LoVo (cell line): ENCODE measurements at places on chromosomes 7 and 10.

- no peak for DNase-seq
These were observed 427.1 kb downstream of the TNS3 start for GRCh38 chr7:47154791-47155190.

GRCh38 chr10:32057036-32057372 is 779 bp upstream of the KIF5B start:
- DNase-seq: no peak

DNA sequence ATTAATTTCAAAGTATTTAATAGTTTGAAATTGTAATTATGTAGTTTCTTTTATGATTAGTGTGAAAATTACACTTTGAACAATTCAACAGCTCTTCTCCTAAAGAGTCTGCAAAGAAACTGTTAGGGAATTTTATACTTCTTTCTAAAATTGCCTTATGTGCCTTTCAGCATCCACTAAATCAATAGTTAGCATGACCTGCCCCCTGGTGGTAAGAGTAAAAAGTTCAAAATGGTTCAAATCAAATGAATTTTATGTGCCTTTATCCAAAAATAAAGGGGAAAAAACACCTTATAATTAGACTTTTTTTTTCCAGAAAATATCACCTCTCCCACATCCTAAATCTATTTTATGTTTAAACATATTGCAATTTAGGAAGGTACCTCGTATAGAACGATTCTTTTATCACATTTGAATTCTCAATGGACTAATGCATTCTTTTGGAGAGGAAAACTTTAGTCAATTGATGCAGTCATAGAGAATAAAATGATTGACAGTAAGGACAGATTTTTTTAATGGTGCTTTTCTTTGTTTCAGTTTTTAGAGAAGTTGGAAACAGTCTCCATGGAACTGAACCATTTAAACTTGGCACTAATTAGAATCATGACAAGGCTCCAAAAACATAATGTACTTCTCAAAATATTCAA is 163.7 kb downstream of the SEMA3D start:
- DNase-seq: peak; percentile 61

- DNase-seq: no peak
These were observed 29.6 kb downstream of the C10orf71 start for GRCh38 chr10:49328401-49329145.

DNA sequence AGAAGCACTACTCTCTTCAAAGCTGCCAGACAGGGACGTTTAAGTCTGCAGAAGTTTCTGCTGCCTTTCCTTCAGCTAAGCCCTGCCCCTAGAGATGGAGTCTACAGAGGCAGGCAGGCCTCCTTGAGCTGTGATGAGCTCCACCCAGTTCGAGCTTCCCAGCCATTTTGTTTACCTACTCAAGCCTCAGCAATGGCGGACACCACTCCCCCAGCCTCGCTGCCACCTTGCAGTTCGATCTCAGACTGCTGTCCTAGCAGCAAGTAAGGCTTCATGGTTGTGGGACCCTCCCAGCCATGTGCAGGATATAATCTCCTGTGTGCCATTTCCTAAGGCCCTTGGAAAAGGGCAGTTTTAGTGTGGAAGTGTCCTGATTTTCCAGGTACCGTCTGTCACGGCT is 74.3 kb downstream of the TMEM26 start:
- no peak for DNase-seq

DNA sequence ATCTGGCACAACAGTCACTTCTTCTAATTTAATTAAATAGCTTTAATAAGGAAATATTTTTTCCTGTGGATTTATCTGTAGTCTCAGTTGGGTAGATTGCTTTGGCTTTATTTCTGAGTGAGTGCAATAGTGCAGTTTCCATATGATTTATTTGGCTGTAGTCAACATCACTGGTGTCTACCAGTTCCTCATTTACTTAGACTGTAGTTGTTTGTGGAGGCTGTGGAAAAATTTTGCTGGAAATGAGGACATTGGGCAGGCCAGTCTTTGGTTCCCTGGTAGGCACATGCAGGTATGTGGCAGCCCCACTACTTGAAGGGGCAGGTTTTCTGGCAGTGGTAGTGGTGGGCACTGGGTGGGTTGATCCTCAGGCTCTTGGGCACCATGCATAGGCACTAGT is 15.5 kb downstream of the TAS2R40 start:
- no peak for DNase-seq
